GM23338 (cell line): ENCODE measurements at places on chromosomes 5 and 9.

DNA sequence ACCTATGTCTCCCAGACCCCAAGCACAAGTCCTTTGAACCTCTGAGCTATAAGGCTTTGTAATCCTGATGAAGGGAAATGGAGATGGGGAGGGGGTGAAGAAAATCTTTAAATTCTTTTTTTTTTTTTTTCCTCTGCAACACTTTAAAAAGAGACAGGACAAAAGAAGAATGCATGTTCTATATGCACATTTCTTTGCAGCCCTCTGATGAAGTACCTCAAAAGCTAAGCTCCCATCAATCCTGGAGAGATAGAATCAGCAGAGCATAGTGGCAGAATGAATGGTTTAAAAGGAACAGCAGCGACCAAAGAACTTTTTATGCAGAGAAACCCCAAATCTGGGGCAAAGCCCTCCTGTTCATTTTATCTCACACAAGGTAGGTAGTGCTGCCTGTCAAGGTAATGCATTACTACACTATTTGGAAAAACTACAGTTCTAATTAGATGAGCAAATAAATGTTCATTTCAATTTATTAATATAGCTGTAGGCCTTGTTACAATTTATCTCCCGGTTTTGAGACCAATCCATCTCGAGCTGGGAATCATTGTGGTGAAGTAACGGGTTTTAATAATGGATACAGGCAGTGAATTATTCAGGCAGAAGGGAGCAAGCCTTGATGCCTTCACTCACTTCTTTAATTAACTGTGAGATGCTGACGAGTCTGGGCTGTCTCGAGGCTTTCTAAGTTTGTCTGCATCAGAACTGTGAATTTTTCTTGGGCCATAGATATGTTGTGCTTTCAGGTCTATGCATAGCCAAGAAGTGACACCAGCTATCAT, 173.5 kb upstream of the ZNF608 start:
- peak; percentile 19 for DNase-seq

- DNase-seq = no peak
These were observed 521.9 kb downstream of the TLE4 start for GRCh38 chr9:80093695-80094094.

- no peak for DNase-seq
These were observed 158.9 kb downstream of the RMI1 start for GRCh38 chr9:84139296-84140070.

- no peak for DNase-seq
These were observed 67.4 kb downstream of the VCAN start for GRCh38 chr5:83538786-83539462.

- no peak for DNase-seq
These were observed 91.3 kb upstream of the RASEF start for GRCh38 chr9:83154087-83154736.

- no peak for DNase-seq
These were observed 63.7 kb upstream of the IFNK start for GRCh38 chr9:27460226-27461023.

DNA sequence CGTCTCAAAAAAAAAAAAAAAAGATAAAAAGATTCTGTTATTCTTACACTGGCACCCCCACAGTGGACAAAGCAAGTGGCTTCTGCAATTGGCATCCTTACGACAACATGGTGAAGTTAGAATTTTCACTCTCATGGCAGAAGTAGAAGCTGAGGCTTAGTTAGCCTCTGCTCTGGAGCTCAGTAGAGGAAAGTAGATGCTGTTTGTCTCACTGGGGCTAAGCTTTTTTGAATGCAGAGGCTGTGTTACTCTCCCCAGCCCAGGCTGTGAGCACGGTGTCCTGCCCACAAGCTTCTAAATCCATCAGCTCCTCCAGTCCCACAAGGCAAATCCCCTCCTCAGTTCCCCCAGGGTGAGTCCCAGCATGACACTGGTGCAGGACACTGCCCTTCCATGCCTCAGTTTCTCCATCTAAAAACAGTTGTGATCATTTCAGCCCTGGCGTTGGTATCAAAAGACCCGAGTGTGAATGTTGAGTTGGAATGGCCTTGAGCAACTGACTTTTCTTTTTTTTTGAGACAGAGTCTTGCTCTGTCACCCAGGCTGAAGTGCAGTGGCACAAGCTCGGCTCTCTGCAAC, 22.6 kb upstream of the PHF19 start:
- no peak for DNase-seq

- DNase-seq = no peak
These were observed 117.9 kb downstream of the HCN1 start for GRCh38 chr5:45578270-45578669.

- DNase-seq = peak; percentile 85
These were observed 35.8 kb upstream of the LCP2 start for GRCh38 chr5:170333161-170333910.

DNA sequence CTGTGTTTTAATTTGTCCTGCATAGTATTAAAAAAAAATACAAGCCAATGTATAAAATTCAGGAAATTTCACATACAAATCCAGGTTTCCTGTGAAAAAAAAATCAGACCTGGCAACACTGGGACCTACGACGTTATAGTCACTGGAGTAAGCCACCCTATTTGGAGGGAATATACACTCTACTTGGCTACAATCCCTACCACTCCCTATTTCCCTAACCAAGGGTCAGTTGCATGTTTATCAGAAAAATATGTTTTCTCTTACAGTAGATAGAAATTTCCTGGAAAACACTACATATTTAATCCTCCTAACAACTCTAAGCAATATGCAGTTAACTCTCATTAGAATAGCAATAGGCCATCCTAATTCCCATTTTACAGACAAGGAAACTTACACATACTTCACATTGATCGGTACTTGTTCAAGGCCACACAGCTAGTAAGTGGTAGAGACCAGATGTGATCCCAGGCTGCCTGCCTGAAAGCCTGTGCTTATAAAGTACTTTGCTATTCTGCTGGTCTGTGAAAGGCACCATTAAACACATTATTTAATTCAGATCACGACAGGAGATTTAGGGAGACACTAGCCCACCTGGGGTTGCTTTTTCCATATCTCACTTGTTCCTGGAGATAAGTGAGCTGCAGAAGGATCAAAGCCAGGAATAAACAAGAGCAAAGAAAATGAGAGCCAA, 70.8 kb downstream of the MFAP3 start:
- no peak for DNase-seq

DNA sequence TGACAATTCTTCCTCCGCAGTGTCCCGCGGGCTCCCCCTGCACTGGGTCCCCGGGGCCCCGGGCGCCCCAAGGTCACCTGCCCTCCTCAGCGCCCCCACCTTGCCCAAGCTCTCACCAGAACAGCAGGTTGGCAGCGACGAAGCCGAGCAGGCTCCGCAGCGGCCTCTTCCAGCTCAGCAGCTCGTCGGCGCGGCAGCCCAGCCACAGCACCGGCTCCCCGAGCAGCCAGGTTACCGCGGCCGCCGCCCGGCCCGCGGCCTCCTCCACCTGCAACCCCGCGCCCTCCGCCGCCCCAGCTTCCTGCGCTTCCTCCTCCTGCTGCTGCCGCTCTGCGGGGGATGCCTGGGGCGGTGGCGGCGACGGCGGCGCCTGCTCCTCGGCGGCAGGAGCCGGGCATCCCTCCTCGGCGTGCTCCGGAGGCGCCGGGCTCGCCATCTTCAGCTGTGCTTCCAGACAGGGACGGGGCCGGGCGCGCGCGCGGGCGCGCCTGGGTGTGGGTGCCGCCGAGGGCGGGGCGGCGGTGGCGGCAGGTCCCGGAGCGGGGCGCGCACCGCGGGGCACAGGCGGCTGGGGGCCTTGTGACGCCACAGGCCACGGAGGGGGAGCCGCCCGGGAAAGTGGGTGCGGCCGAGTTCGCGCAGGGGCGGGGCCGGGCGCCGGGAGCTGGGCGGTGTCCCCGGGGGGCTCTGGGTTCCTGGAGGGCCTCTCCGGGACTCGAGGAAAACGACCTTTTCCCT, at the start of gene RETREG1:
RETREG1 (minus strand) TSS at position 462 of the 738 bp plus-strand sequence; CDS start at position 436, 26 bp downstream.
- DNase-seq = peak; percentile 69

DNA sequence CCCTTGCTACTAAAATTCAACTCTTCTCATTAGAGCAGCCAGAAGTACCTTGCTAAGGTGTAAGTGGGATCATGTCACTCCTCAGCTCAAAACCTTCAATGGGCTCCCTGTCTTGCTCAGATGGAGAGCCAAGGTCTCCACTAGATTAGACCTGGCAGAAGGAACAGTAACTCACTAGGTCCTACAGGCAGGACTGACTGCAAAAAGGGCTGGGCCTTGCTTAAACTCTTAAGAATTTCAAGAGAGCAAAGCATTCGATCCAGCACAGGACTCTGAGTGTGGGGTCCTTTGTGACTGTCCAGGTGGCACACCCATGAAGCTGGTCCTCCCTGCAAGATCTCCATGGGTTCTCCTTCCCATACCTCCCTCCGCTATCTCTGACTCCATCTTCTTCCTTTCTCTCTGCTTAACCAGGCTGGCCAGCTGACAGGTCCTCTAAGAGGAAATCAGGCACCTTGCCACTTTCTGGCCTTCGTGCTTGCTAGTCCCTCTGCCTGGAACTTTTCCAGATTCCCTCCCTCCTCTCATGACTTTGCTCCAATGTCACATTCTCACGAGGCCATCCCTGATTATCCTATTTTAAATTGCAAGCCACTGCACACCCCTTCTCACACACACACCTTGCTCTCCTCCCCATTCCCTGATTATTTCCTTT, 70.2 kb downstream of the BASP1 start:
- DNase-seq = no peak

DNA sequence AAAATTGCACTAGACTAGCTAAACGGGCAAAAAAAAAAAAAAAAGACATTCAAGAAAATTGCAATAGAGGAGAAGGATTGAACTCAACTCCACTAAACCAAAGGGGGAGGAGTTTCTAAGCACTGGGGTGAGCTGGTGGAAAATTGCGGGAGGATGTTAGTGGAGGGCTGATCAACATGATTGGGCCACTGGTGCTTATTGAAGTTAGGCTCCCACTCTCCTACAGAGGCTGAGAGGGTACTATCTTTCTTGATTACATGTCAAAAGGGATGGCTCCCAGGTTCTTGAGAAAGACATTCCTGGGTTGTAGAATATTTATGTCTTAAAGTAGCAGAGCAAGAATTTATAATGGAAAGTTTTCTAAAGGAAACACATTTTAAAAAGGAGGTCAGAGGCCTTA, 38.0 kb downstream of the CAMK4 start:
- peak; percentile 53 for DNase-seq

GRCh38 chr5:154238776-154239481, 48.4 kb downstream of the GALNT10 start:
- peak; percentile 33 for DNase-seq

DNA sequence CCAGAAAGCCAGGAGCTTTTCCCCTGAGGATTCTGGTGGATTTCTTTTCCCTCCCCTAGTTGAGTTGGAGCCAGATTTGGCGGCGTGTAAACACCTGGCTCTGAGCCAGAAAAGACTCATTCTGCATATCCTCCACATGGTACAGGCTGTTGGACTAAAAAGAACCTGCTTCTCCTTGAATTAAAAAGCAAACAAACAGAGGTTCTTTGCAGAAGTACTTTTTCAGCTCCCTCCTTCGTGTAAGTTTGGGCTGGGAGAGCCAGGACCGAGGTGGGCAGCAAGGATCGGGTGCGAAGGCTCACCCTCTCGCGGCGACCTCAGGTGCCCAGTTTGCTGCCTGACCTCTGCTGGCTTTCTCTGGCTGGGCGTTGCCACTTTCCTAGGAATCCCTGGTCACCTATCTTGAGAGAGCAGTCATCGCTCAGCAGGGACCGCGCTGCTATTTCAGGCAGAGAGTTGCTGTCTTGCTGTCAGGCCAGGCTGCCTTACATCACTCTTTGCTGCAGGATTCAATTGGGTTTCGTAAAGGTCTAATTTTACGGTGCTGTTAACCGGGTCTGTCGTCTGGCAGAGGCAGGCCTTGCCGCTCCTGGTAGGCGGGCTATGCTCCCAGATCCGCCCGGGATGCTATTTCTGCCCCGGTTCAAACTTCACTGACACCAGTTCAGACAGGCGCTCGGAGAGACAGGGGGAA, 3.2 kb downstream of the PAPPA start:
- DNase-seq = peak; percentile 74

GRCh38 chr5:150672237-150672883, 11.3 kb downstream of the MYOZ3 start:
- DNase-seq = peak; percentile 90
